Stimulated activated CD4-positive, alpha-beta T cell treated with anti-CD3 and anti-CD28 coated beads, Interleukin-1b, Interleukin-23, amount 100 ng/mL, for 1 hour (primary cell): ENCODE measurements at places on chromosomes 7 and 10.

- no peak for DNase-seq
Observed at GRCh38 chr7:108069646-108070045, 60.5 kb downstream of the LAMB4 start.

DNA sequence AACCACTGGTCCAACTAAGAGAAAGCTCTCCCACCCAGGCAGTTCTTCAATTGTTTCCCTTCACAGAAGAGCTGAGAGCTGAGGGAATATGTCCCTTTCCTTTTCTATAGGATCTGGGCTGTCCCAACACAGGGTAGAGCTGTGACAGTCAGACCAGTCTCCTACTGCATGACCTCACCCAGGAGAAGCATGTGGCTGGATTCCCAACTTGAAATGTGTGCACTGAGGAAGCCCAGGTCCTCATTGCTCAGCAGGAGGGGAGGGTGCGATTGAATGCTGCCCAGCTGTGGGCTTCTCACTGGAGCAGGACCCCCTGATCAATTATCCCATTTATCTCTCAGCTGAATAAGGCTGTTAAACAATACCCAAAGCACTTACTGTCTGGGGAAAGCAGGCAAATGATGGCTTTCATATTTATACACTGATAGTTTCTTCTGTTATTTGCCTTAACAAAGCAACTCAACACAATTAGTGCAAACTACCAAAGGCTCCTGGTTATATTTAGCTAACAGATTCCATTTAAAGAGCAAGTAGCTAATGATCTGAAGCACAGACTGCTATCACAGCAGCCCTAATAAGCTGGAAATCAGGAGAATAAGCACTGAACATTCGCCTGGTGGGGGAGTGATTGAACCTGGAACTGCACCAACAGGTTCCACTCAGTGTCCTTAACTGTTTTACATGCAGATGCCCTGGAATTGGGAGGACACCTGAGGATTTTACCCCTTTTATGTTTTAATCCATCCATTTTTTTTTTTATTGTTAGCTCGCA is 508.8 kb downstream of the CCSER2 start:
- no peak for DNase-seq

DNA sequence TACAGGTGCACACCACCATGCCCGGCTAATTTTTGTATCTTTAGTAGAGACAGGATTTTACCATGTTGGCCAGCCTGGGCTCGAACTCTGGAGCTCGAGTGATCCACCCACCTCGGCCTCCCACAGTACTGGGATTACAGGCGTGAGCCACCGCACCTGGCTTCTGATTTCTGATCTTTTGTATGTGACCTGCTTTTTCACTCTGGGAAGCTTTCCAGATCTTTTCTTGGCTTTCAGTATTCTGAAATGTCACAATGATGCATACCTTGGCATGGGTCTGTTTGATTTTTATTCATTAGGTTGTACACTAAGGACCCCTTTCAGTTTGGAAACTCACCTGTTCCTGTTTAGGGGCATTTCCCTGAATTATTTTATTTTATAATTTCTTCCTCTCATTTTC is 41.6 kb downstream of the PROSER2 start:
- no peak for DNase-seq

- DNase-seq: no peak
Observed at GRCh38 chr7:121271916-121272315, 56.9 kb upstream of the WNT16 start.

GRCh38 chr10:97774811-97775294 is 3.1 kb upstream of the SFRP5 start:
- DNase-seq: no peak

DNA sequence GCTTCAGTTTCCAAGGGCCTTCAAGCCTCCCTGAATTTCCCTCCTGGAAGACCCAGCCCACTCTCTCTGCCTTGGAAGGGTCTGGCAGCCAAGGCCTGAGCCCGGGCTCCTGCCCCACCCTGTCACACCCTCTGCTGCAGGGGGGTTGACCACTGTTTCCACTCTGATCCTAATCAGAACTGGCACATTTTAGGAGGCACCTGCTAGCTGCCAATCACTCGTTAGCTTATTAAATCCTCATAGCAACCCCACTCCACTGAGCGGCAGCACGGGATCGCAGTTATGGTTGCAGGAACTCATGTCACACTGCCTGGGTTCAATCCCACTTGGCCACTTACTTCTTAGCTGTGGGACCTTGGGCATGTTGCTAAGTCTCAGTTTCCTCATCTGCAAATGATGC is 12.9 kb downstream of the HSPB1 start:
- no peak for DNase-seq

- no peak for DNase-seq
Observed at GRCh38 chr10:109914966-109915365, 8.3 kb downstream of the XPNPEP1 start.

DNA sequence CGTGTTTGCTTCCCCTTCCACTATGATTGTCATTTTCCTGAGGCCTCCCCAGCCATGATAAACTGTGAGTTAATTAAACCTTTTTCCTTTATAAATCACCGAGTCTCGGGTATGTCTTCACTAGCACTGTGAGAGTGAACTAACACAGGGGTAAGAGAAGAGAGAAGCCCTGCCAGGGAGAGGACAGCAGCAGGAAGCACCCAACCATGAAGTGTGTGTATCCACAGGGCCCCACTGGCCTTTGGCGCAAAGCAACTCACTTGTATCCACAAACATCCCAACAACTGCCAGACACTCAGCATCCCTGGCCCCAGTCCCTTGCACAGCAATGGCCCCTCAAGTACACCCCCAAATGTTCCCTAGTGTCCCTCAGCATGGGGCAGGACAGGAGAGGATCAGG is 115.1 kb downstream of the MAD1L1 start:
- DNase-seq: no peak

- DNase-seq: no peak
Observed at GRCh38 chr10:1610986-1611770, 126.1 kb downstream of the ADARB2 start.

- no peak for DNase-seq
Observed at GRCh38 chr7:91565499-91566401, 301.5 kb downstream of the FZD1 start.

GRCh38 chr7:127900141-127900540 is 131.1 kb downstream of the LRRC4 start:
- no peak for DNase-seq

- DNase-seq: no peak
Observed at GRCh38 chr10:7773845-7774801, 13.7 kb downstream of the KIN start.

DNA sequence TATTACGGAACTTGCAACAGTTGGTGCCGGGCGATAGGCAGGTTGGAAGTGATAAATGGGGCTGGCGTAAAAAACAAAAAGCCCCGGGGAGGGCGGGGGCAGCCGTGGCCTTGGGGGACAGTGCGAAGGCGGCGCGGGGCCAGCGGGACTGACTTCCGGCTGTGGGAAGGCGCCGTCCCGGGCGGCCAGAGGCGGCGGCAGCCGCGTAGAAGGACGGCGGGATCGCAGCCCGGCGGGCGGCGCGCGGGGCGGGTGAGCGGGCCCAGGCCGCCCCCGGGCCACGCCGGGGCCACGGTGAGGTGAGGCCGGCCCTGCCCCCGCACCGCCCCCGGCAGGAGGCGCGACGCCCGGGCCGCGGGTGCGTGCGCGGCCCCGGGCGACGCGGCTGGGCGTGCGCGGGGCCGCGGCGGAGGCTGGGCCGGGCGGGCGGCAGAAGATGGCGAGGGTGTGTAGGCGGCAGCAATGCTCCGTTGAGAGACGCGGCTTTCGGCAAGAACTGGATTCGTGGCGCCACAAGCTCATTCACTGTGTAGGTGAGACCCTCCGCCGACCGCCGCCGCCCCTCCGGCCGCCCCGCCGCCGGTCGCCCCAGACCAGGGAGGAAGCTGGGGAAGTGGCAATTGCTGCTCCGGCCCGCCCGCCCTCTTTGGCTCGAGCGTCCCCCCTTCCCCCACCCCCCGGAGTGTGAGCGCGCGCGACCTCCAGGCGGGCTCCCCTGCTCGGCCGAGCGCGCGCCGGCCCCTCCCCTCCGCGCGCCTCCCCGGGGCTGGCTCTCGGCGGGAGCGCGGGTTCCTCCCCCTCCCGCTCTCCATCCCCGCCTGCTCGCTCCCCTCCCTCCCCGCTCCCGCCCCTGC is at the start of gene LCOR:
Gene LCOR, plus strand, starts transcription at position 432 of the 854 bp plus-strand sequence. CDS start 116,760 bp downstream, outside the sequence.
- DNase-seq: peak; percentile 52

- DNase-seq: no peak
Observed at GRCh38 chr7:100589341-100589947, 3.3 kb downstream of the FBXO24 start.

GRCh38 chr10:348456-348855 is 213.2 kb downstream of the ZMYND11 start:
- no peak for DNase-seq

GRCh38 chr10:90999512-91000172 is 78.8 kb upstream of the ANKRD1 start:
- no peak for DNase-seq

DNA sequence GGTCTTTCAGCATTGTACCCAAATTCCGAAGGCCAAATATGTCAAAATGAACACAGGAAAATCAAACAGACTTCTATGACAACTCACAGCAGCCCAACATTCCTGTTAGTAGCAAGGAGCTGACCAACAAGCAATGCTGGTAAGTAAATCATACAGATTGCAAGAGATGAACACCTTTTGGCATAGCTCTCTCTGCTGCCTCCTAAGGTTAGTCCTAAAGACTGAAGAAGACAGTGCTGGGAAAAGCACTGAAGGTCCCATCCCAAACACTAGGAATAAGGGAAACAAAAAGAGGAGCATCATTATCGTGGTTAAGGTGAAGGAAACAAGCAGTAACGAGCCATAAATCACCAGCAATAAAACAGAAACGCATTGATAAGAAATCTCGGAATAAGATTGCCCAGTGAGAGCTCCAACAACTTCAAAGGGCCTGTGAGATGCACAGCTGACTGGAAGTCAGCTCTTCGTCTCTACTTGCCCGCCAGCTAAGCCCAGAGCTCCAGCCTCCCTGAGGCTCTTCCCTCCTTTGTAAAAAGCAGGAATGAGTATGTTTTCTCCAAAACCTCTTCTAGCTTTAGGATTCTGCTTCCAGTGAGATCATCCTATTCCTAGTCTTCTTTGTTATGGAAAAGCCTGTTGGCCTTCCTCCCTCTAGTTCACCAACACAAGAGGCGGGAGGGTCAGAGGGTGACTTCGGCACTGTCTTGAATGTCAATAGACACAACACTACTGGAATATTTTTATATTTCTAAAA is 15.3 kb downstream of the NUDT5 start:
- no peak for DNase-seq

DNA sequence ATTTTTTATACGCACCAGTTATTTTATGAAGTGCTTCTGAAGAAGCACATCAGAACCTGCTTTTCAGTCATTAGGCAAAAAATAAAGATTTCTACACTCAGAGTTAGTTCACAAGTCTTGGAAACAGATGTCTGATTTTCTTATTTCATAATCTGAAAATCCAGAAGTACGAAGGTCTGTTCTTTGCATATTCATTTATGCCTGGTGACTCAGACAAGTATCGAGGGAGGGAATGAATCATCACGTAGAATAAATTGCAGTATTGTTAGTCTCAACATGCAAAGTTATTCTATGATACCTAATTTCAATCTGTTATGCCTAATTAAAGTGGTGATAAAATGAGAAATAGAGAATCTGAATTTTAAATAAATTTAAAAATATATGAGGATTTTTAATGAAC is 113.6 kb upstream of the SEM1 start:
- no peak for DNase-seq

DNA sequence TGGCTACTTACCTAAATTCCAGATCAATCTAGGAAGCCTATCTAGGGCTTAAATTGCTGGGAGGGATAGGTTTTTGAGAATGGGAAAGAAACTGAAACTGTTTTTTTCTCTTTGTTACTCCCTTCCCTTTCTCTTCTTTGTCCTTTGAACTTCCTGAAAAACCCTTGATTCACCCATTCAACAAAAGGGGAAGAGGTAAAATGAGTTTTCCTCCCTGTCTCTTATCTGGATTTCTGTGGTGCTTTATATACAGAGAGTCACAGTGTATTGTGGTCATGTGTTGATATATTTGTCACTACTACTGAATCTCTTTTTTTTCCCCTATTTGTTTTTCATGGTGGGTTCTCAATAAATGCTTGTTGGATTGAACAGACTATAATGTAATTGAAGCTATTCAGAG is 19.8 kb upstream of the NUP205 start:
- DNase-seq: no peak

- DNase-seq: no peak
Observed at GRCh38 chr10:128380946-128381345, 254.7 kb upstream of the MKI67 start.

DNA sequence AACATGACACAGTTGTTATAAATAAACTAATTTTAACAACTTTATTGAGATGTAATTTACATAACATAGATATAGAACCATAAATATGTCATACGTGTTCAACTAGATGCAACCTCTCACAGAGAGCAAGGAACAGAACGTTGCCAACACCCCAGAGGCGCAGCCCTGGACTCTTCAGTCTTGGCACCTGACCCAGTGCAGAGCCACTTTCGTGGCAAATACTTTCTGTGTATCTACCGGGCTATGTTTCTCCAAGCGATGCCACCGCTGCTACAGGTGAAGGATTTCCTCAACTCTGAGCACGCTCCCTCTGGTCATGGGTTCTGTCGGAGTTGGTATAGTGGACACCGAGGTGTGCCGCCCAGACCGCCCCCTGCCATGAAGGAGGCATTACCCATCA is 57.4 kb downstream of the TEX36 start:
- no peak for DNase-seq

GRCh38 chr10:86723009-86723408 is 33.4 kb upstream of the BMPR1A start:
- no peak for DNase-seq

DNA sequence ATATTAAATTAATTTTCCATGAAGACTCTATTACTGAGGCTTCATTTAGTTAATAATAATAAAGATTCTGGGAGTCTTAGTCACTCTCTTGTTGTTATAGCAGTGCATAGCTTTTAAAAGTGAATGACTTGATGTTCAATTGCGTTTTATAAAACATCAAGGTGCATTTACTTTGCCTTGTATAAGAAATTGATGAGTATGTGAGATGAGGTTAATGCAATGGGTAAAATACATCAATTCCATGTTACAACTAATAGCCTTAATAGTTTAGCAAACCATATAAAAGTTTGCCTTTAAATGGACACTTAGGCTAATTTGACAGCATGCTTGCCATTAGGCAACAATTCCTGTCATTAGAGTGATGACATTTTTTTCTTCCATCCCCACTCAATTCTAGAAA is 173.6 kb upstream of the TEX47 start:
- DNase-seq: no peak

- no peak for DNase-seq
Observed at GRCh38 chr7:80686576-80686975, 48.1 kb downstream of the CD36 start.

DNA sequence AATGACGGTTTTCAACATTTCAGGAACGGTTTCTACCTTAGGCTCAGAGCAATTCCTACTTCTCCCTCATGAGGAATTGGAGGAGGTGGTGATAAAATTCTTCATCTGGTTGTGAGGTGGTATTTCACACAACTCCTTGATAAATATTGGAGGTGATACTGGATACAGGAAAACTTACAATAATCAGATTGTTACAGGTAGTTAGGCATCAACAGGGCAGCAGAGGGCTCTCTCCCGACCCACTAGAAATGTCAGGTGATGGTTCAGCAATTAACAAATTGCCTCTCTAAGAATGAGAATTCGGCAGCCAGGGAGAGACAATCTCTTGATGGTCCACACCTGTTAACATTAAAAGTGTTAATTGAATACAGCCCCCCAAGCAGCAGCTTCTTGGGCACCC is 22.6 kb downstream of the ZNF786 start:
- DNase-seq: no peak

- DNase-seq: no peak
Observed at GRCh38 chr10:97850446-97850845, 803 bp downstream of the GOLGA7B start.
